Cortex of kidney (tissue), 1 donor: ENCODE measurements at places on chromosomes 5 and 9.

- no peak for DNase-seq
These were observed 111.1 kb downstream of the UGCG start for GRCh38 chr9:112007575-112008240.

- DNase-seq, result no peak
These were observed 32.2 kb upstream of the NOTCH1 start for GRCh38 chr9:136577941-136578625.

DNA sequence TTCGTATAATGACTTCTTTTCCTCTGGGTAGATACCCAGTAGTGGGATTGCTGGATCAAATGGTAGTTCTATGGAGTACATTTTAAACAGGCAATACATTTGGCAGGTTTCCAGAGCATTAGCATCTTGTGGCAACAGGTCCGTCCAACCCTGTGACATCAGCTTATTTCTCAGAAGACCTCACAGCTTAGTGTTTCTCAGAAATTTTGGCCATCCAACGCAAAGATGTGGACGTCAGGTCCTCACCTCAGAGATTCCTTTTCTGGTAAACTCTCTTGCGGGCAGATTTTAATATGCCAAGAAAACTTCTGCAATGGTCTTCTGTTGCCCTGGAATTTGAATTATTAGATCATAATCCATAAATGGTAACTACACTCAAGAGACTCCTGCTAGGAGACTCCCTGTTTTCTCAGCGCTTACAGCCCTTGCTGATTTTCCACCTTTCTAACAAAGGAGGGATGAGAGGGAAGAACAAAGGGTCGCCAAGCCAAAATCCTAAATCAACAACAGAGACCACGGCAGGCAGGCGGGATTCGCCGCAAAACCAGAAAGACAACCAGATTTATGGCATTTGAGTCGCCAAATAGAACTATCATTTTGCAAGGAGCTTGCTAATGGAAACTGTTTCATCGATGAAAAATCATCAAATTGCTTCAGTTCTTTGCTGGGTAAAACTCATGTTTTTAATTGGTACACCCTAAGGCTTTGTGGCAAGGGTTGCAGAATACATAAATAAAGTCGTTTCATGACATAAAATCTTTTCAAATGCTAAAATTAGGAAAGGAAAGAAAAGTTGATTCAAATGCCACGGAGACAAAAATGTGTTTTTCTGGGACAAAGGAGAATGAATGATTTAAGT, 34.1 kb upstream of the PLPP1 start:
- no peak for DNase-seq

- DNase-seq, result no peak
These were observed 403.7 kb upstream of the CCNG1 start for GRCh38 chr5:163033656-163034055.

DNA sequence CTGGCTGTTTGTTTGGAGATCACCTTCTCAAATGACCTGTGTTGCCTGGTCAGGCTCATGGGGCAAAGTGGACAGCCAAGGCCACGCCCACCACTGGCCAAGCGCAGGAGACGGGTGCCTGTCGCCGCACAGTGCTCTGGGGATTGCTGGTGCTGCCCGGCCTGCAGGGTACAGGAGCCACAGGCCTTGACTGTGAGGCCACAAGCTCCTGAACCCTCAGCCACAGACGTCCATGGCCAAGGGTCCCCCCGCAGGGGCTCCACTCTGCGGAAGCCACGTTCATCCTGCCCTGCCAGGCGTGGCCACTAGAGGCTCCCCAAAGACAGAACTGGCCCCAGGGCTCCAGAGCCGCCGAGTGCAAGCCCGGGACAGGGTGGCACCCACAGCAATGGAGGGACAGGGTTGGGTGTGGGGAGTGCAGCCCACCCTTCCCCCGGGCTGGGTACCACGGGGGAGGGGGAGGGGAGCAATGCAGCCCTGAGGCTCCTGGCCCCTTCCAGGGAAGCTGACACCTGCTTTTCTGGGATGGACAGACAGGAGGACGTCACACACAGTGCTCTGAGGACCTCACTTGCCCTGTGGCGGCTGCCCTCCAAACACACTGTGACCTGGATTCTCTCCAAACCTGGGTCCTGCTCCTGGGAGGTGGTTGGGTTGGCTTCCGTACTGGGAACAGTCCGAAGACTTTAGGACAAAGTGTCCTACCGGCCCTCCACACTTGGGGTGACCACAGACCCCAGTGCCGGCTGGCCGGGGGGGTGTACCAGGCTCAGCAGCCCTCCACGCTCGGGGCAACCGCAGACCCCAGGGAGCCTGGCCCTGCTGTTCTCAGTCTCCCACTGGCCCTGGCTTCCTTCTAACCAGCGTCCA, 21.5 kb downstream of the TPPP start:
- DNase-seq, result no peak

DNA sequence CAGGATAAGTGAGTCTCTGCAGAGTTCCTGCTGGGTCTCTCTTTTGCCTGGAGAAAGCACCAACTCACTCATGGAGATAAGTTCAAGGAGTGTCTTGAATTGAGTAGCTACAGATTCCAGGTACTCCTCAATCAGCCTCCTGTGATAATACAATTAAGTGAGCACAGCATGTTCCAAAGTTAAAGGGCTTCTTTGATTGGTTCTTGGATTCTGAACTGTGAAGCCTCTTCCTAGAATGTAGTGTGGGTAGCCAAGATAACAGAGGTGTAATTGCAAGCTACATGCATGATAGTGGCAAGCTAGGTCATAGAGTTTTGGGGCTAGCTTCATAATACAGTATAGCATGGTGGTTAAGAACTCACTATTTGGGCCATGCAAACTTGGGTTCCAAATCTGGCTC, 23.2 kb upstream of the CARNMT1 start:
- DNase-seq, result no peak

DNA sequence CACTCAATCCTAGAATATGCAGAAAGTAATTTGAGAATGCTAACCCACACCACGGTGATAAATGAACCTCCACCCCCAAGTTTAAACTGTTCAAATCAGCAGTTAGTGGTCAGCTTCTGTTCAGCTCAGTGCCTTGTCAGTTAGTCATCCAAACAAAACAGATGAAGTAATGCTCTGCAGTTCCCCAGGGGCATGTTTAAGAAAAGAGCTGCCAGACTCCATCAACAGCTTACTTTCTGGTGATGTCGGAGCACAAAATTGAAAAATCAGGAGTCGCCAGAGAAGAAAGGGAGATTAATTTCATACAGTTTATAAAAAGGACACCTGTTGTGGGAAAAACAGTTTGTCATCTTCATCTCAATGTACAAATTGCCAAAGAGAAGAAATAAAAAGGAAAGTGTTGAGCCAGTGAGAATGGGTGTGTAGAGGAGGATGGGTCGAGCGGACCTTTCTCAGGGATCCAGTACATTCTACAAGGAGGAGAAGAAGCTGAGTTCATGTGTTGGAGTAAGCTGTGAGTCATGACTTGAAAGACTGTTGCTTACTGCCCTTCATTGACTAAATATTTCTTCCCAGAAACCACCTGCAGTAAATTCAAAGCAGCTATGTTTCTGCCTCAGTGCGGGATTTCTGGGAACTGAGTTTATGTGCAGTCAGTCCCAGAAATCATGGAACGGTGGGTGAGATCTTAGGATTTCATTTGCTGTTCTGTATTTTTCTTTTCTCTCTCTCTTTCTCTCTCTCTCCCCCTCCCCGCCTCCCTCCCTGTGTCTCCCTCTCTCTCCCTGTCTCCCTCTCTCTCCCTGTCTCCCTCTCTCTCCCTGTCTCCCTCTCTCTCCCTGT, 13.7 kb downstream of the TRIO start:
- no peak for DNase-seq

DNA sequence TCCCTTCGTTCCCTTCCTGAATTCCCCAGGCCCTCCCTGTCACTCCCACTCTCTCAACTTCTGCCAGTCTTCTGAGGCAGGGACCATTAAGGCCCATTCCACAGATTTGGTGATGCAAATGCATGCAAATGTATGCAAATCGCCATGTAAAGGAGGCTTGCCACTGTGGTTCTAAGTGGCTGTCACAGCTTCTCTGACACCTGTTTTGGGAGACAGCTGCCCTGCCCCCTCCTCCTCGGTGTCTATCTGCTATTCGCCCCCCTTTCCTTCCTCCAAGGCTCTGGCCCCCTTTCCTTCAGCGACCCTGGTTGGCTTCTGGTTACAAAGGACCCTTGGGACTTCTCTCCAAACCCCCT, 10.5 kb upstream of the ARAP3 start:
- DNase-seq, result no peak
